NCI-H2107 (cell line): ENCODE measurements at places on chromosomes 7 and 10.

GRCh38 chr7:27187475-27188385 lies 2.7 kb upstream of the HOXA11 start:
- no peak for DNase-seq

- no peak for DNase-seq
Measured at GRCh38 chr10:83545901-83546391, 593.4 kb upstream of the GHITM start.

DNA sequence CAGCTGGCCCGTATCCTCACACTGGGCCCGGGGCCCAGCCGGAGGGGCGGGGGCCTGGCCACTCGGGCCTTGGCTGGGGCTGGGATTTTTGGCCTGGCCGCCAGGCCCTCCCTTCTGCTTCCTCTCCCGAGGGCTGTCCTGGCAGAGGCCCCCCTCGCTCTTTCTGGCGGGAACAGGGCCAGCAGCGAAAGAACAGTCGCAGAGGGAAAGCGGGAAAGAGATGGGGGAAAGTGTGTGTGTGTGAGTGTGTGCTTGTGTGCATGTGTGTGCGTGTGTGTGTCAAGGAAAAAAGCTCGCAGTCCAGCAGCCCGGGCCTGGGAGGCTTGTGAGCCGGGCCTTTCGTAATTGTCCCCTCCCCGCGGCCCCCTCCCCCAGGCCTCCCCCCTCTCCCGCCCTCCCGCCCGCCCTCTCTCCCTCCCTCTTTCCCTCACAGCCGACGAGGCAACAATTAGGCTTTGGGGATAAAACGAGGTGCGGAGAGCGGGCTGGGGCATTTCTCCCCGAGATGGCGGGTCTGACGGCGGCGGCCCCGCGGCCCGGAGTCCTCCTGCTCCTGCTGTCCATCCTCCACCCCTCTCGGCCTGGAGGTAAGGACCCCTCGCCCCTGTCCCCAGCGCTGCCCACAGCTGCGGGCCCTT lies at the start of gene ELN:
ELN (plus strand) TSS at position 491 of the 638 bp plus-strand sequence; CDS start at position 506, 15 bp downstream.
- no peak for DNase-seq

GRCh38 chr7:137953665-137954470 lies 48.0 kb downstream of the CREB3L2 start:
- no peak for DNase-seq

DNA sequence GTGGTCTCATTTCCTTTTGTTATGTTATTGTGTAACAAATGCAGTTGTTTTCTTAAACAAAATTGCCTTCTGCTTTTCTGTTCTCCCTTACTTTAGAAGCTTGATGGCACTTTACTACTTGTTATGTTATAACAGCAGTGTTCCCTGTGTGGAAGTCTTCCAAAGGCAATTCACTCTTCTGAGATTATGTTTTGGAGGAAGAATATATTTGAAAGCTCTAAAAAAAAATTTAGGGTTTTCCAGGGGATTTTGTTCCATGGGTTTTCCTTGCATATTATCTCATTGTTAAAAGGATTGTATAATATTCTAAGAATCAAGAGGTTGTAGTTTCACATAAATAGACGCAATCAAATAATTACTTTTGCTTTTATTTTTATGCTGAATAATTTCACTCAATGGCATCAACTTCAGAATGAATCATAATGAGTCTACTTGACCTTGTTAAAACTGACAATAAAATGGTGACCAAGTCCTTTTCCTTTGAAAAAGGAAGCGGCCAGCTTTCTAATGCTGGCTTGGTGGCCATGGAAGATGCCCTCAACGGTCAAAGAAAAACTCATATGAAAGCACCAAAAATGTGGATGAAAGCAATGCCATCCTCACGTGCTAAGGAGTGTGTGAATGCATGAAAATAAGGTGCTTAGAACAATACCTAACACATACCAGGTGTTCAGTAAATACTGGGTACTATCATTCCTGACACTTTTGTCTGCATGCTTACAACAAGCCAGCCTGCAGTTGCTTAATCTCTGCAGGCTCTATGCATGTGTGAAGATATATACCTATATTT lies 92.4 kb upstream of the KLF6 start:
- no peak for DNase-seq

GRCh38 chr7:112596260-112596659 lies 115.5 kb downstream of the LSMEM1 start:
- DNase-seq = no peak

DNA sequence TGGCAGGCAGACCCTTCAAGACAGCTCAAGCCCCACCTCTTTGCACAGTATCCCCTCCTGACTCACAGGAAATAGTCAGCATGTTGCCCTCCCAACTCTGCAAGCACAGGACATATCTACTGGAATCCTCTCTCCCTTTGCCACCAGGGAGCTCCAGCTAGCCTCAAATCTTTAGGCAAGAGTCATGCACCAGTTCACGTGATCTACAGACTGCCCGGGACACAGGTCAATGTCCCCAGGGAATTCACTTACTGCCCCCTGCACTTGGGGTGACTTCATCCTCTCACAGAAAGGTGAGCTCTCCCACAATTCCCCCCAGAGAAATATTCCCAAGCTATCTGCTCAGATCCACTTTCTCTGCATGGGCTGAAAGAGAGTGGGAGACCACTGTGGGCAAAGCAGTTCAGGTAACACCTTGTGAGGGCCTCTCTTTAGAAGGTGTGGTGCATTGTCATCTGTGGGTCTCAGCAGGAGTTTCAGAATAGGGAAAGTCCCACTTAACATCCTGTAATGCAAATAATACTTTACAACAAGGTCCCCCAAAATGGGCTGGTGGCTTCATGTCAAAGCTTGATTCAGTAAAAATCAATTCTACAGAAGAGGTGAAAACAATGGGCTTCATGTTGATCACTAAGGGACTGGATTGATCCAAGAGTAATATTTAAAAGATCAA lies 129.9 kb downstream of the NOC3L start:
- DNase-seq = no peak
